ENCODE measurements at places on chromosomes 5 and 9.
A peak's percentile ranks its signal among the peaks of the same experiment; 100 is the strongest.

- DNase-seq: no peak
These were observed 411.3 kb upstream of the ACTBL2 start for GRCh38 chr5:57893926-57894325.

DNA sequence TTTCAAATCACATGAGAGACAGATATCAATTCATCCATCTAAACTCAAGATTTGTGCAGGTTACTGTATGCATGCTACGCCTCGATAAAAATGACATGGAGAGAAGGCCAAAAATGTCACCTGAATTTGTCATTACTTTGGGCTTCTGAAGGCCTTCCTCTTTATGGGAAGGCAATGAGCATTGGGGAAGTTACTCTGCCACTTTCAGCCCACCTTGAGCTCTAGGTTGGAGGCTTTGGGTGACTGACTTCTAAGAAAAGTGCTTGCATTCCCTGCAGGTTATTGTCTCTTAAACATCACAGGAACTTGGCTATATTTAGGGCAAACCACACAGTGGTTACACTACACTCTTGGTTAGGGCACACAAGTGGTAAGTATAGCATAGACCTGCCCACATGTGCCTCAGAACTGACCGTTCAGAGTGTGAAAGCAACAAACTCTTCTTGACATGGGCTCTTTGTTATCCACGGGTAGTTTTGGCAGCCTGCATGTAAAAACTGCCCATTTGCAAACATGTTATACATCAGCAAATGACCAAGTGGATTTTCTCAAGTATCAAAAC lies 169.5 kb downstream of the ZNF608 start:
- no peak for DNase-seq

DNA sequence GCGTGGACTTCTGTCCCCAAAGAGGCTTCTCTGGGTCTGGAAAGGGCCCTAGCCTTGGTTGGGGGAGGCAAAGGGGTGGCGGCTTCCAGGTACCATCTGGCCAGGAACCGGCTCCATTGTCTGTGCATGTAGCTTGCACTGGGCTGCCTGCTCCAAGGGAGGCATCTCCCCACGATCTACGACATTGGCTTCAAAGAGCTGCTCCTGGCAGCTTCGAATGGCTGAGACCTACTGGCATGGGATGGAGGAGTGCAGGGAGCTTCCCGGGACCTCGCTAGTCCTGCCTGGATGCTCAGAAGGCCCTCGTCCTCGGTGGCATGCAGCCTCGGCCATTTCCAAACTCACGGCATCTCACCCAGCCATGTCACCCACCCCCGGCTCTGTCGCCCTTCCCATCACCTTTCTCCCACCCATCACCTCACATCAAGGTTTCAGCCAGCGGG lies 137.8 kb downstream of the KCNIP1 start:
- DNase-seq: no peak

DNA sequence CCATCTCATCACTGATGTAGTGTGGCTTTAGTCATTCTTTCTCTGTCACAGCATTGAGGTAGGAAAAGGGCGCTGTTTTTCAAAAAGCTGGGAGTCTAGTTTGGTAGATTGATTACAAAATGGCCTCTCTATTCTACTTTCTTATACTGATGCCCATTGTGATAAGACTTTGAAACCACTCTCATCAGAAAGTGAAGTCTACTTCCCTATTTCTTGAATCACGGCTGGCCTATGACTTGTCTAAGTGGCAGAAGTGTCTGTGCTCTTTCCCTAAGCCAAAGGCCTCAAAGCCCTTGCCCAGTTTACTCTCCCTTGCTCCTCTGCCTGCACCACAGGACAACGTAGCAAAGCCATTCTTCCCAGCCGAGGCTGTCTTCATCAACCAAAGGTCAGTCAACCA lies 83.0 kb upstream of the IL33 start:
- DNase-seq: no peak

- peak; percentile 38 for DNase-seq
These were observed 110.0 kb downstream of the PAX5 start for GRCh38 chr9:36924071-36924470.

DNA sequence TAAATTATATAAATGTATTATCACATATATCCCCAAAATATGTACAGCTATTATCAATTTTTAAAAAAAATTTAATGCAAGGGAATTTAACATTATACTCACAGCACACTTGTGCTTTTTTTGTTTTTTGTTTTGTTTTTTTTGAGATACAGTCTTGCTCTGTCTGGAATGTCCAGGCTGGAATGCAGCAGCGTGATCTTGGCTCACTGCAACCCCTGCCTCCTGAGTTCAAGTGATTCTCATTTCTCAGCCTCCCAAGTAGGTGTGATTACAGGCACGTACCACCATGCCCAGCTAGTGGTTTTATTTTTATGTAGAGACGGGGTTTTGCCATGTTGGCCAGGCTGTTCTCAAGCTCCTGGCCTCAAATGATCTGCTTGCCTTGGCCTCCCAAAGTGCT lies 58.3 kb downstream of the GLIS3 start:
- no peak for DNase-seq

DNA sequence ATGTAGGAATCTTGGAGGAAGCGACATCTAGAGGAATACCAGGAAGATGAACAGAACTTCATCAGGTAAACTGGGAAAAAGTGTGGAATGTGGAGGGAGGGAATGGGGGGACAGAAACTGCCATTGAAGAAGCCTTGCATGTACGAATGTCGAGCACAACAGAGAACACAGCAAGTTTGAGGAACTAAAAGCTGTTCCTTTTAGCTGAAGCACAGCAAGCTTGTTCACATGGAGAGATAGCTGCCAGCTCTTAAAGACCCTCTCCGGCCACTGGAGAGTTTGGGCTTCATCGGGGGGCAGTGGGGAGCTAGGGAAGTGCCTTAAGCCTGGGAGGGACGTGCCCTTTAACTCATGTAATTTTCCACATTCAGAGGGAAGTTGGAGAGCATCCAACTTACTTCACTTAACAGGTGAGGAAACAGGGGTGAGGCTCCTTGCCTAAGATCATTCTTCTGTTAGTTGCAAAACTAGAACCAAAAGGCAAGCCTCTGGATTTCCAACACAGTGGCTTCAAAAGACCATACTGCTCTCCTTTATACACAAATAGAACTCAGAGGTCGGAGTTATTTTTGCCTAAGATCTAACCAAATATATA lies 2.3 kb upstream of the CYFIP2 start:
- DNase-seq: peak; percentile 73

GRCh38 chr5:179129607-179130071 lies 69.5 kb downstream of the ZNF354C start:
- DNase-seq: peak; percentile 47

- no peak for DNase-seq
These were observed 313.8 kb downstream of the GLIS3 start for GRCh38 chr9:3986060-3986459.

DNA sequence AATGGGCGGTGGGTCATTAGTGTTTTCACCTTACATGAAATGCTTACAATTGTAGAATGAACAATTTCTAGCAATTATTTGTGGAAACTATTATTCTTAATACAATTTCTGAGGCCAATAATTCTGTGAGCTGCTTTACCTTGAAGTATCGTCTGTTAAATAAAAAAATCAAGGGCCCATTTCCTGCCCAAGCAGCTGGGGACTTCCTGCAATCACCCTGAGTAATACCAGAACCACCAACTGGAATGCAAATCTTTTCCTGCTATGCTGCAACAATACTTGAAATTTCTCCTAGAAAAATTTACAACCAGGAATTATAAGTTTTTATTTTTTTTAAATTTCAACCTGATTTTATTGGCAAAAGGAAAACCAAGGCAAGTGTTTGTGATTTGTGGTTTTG lies 52.6 kb downstream of the ADAMTS16 start:
- no peak for DNase-seq

GRCh38 chr9:69001921-69002320 lies 12.0 kb downstream of the PRKACG start:
- DNase-seq: no peak

GRCh38 chr9:132806306-132806705 lies 71.8 kb downstream of the AK8 start:
- DNase-seq: no peak

- DNase-seq: no peak
These were observed 8.5 kb upstream of the ZFP62 start for GRCh38 chr5:180869587-180869986.

- DNase-seq: peak; percentile 92
These were observed at the start of gene SMC2 for GRCh38 chr9:104093647-104094533. Gene SMC2 (plus strand): TSS chr9:104094309. CDS start chr9:104095385, 1,076 bp downstream.

DNA sequence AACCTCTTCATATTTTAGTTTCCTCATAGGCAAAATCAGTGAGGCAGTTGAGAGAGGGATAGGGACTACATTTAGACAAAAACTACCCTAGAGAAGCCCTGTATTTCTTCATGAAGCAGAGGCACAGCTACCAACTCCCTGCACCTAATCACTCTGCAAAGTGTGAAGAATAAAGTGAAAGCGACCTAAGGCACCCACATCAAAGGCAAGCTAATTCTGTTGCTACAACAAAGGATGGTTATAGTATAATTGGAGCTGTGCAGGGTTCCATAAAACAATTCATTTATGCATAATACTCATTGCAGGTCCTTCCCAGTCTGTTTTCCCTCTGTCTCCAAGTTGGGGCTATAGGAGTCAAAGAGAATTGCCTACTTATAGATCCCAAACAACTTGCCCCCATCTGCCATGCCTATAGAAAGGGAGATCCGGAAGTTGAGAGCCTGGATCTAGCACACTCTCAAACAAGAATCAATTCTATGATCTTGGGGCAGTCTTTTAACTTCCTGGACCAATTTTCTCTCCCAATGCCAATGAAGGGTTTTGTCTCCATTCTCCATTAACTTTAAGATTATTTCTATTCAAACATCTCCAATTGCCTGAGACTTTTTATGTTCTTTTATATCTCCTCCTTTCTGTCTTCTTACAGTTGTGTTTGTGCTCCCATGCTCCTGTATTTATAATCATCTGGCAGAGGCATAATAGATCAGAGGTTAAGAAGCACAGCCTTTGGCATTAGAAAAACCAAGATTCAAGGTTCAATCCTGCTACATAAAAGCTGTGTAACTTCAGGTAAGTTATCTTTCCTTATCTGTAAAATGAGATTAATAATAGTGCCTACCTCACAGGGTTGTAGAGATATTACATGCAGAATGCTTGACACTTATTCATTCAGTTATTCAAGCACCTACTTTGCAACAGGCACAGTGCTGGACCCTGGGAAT lies 56.0 kb upstream of the PTGER4 start:
- no peak for DNase-seq

- DNase-seq: peak; percentile 71
These were observed 683 bp upstream of the ZFAND5 start for GRCh38 chr9:72365525-72366256.

GRCh38 chr9:113535756-113536155 lies 72.2 kb downstream of the RGS3 start:
- no peak for DNase-seq

DNA sequence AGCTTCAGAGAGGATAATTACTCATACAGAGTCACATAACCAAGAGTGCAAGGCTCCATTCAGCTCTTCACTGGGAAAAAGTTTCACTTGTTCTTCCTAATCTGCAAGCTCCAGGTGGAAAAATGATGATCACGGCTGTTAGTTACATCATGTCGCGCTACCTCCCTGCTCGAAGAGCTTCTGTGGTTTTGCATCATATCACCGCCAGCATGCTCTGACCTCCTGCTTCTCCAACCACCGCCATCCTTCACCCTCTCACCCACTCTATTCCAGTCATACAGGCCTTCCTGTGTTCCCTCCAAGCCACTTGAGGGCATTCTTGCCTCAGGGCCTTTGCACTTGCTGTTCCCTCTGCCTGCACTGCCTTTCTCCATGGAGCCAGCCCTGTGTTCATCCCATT lies 47.1 kb downstream of the COL27A1 start:
- DNase-seq: no peak

DNA sequence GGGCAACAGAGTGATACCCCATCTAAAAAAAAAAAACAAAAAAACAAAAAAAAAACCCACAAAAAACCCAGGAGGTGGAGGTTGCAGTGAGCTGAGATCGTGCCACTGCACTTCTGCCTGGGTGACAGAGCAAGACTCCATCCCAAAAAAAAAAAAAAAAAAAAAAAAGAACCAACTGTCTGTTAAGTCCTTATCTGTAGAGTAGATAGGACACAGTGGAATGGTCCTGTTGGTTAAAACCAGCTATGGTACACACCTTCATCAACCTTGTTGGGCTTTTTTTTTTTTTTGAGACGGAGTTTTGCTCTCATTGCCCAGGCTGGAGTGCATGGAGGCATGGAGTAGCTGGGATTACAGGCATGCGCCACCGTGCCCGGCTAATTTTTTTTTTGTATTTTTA lies 12.2 kb downstream of the SLC25A25 start:
- DNase-seq: no peak

- DNase-seq: no peak
These were observed 453.9 kb downstream of the TUSC1 start for GRCh38 chr9:25224309-25224708.

DNA sequence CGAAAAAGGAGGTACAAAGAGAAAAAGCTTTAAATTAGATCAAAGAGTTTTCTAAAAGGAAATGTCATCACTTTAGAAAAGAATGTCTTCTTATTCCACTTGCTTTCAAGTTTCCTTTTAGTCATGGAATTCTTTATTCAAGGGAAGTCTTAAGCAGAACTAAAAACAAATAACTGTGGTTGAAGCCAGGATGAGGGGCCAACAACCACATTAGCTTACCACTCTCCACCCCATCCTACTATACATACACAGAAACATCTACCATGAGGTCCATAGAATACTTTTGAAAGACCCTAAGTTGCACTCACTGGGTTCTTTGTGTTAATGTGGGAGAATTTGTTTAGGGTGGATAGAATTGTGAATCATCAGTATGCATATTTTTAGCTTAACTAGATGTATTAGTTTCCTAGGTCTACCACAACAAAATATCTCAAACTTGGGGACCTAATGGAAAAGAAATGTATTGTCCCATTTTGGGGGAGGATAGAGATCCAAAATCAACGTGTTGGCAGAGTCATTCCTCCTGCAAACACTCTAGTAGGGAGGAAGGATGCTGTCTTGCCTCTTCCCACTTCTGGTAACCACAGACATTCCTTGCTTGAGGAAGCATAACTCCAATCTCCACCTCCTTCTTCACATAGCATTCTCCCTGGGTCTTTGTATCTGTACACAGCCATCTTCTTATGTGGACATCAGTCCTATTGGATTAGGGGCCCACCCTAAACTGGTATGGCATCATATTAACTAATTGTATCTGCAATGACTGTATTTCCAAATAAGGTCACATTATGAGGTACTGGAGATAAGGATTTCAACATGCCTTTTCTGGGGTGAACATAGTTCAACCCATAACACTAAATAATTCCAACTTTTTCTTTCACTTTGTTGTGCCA lies 239.4 kb downstream of the LURAP1L start:
- no peak for DNase-seq

- no peak for DNase-seq
These were observed 10.9 kb upstream of the FRMPD1 start for GRCh38 chr9:37639841-37640240.

DNA sequence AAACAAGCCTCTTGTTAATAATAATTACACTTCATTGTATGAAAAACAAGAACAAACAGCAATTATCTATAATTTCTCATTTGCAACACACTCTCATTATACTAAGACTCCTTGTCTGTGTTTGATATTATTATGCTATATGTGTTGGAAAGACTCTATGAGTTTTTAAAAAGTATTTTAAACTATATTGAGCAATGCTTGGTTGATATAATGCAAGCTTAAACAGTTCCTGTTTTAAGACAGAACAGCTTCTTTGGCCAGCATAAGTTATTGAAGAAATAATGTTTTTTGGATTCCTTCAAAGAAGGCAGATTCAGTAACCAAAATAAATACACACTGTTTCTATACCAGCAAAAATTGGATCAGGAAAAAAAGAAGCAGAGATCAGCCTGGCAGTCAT lies 871.4 kb downstream of the MAT2B start:
- DNase-seq: no peak

Measured in RPMI8226 (cell line).